Jurkat, Clone E6-1 (cell line): ENCODE measurements at places on chromosomes 12 and 14.

GRCh38 chr12:12663644-12664294, 32.2 kb downstream of the GPR19 start:
- DNase-seq, result no peak

DNA sequence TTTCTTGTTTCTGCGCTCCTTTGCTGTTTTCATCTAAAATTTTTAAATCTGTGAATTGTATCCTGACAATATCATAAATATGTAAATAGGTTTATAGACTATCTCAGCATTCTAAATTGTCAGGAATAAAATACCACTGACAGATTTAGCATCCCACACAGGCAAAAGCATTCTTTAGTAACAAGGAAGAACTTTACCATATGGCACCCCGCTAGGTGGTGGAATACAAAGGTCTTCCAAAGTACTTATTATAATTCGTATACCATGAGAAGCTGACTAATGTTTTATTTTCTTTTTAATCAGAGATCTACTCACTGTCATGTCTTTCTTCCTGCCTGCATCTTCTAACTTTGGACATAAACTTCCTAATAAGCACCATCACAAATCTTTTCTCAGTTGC, 328.8 kb upstream of the NOVA1 start:
- no peak for DNase-seq

DNA sequence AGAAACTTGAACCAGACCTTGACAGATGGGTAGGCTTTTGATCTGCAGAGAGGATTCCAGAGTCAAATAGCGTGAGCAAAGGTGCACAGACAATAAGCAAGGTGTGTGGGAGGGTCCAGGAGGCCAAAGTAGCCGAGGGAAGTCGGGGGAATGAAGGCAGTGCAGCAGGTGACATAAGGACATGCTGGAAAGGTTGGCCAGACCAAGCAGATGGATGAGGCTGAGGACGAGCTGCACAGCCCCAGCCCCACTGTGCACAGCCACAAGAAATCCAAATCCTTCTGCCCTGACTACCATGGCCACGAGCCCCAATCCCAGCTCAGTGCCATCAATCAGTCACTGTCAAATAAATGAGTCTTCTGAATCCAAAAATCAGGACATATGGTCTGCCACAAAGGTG, 5.4 kb downstream of the TTC7B start:
- no peak for DNase-seq

- DNase-seq, result no peak
These were observed 120.0 kb upstream of the NOS1 start for GRCh38 chr12:117481470-117481869.

DNA sequence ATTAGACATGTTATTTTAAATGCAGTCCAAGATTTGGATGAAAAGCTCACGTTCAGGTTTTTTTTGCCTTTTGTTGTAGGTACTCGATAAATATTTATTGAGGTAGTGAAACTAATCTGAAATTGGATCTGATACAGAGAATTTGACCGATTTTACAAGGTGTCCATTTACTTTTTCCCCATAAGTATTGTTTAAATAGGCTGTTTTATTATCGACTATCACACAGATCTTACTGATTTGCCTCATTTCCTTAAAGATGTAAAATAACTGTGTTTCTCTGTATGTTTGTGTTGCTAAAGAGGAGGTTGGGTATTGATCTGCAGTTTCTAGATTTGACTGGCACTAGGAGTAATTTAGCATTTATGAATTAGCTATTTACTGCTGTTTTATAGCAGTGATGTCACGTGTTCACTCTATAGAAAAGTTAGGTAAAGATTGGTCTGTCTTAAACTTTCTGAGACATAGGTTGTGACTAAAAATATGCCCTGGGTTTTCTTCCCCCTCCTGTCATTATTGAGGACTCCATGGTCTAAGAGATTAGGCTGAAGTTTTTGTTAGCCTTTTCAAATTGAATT, 3.5 kb downstream of the RAP1B start:
- no peak for DNase-seq

- DNase-seq, result no peak
These were observed 53.6 kb downstream of the DYRK2 start for GRCh38 chr12:67702136-67702535.

GRCh38 chr14:73794146-73794545, 57.5 kb upstream of the PTGR2 start:
- DNase-seq, result no peak

GRCh38 chr14:75558440-75558839, 20.0 kb upstream of the FLVCR2 start:
- no peak for DNase-seq

DNA sequence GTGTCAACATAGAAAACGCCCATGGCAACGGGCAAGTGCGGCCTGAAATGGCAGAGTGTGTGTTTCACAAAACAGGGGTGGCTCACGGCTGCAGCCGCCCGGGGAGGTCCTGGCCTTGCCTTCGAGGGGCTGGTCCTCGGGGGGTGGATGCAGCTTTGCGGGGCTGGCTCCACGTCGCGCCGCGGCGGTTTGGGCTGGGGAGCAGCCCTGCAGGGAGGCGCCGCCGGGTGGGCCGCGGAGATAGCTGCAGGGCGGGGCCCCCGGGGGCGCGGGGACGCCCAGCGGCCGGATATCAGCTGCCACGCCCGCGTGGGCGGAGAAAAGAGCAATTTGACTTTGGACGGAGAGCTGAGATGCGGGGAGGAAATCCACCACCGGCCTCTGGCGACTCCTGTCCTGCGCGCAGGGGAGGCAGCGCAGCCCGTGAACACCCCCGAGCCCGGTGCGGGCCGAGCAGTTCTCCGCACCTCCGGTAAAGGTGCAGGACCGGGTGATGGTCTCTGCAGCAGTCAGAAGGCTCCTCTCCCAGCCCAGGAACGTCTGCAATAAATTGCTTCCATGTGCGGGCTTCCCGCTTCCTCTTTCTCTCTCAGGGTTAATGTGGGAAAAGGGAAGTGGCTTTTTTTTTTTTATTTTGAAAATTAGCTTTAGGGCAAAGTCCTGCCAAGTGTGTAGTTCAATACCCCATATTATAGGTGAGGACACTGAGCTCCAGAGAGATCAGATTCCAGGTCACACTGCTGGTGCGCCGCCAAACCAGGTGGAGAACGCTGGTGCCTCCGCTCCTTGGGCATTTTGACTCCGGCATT, 110.5 kb downstream of the ARF6 start:
- DNase-seq, result peak; percentile 22
